ENCODE measurements at places on chromosomes 3 and 15.

DNA sequence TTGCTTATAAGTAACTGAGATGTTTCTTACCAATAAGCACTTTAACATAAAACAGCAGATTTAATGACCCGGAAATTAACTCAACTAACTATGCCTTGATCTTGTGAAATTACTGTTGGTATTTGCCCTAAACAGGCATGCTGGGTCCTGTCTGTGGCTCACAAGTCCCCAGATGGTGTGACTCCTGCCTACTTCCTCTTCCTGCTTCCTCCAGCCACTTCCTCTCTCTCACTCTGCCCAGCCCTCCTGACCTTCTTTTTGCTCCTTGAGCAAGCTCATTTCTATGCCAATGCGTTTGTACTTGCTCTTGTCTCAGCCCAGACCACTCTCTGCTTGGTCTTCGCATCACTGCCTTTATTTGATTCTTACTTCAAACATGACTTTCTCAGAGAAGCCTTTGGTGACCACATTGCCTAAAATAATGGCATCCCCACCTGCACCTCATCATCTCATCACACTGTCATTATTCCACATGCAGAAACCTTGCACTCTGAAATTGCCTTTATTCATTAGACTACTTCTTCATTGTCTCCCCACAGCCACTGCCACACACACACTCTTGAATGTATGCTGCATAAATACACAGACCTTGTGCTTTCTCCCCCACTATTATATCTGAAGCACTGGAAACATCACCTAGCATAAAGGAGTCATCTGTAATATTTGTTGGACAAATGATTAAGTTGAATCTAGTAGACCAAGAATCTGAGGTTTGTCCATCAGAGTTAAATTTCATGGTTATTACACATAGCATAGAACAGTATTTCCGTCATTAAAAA, 256.3 kb upstream of the SEMA6D start:
- no peak for DNase-seq

DNA sequence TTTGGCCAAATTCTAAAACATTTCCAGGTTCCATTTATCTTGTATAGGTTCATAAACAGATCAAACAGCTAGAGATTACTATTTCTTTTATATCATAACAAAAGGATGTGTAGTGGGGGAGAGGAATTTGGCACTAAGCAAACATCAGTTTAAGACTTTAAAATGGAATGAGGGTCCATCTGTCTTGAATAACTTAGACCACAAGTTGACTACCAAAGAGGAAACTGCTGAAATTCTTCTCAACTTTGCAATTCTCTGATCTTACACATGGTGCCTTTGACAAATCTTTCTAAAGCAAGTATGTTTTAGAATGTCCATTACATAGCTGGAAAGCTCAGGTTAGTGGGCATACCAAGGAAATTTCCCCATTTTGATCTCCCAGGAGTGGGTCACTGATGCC, 140.5 kb upstream of the ADAMTS9 start:
- no peak for DNase-seq

GRCh38 chr3:127800508-127800907, 21.8 kb downstream of the MGLL start:
- no peak for DNase-seq

- DNase-seq: no peak
These were observed 72.6 kb upstream of the TNFSF10 start for GRCh38 chr3:172595664-172596393.

GRCh38 chr3:83011481-83011880, 1250.0 kb upstream of the GBE1 start:
- no peak for DNase-seq

DNA sequence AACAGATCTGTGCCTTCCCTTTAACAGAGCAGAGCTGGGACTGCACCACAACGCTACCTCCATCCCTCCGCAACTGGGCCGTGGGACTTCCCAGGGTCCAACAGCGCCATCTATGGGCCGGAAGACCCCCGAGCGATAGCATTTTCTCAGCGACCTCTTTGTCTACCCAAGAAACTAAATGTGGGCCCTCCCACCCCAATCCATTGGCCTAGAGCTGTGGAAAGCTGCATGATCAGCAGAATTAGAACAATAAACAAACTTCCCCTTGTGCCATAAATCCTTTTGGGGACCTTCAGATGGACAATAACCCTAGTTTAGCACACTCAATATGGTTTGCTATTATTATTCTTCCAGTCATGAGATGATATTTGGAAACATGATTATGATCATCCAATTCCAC, 74.8 kb upstream of the NTRK3 start:
- peak; percentile 91 for DNase-seq

GRCh38 chr3:184361532-184361931, at the start of the genes CLCN2 and POLR2H:
TSS of gene CLCN2 (minus strand) at chr3:184361605. CDS start at chr3:184361479, 126 bp downstream.
TSS of gene POLR2H (plus strand) at chr3:184361710. CDS start at chr3:184363493, 1,783 bp downstream.
- DNase-seq: peak; percentile 70

- no peak for DNase-seq
These were observed 120.8 kb downstream of the SLCO3A1 start for GRCh38 chr15:91974321-91974720.

GRCh38 chr15:80324545-80325080, 72.6 kb upstream of the CTXND1 start:
- no peak for DNase-seq

- DNase-seq: no peak
These were observed 392.8 kb downstream of the RSL24D1 start for GRCh38 chr15:54803987-54804386.

- no peak for DNase-seq
These were observed 10.7 kb upstream of the TRPM7 start for GRCh38 chr15:50697109-50697797.

DNA sequence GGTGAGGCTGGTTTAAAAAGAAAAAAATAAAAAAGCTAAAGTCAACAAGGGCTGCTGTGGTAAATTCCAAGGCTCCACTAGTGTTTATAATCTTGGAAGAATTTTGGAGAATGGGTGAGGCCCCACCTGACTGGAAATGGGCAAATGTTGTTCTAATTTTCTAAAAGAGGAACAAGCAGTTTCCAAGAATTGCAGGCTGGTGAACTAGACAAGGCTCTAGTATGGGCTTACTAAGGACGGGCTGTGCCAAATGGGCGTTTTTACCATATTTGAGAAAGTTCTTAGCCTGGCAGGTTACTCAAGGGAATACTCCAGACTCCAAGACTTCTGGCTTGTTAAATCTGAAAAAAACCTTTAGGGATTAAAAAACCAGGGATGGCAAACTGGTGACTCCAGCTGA, 67.0 kb upstream of the ABHD2 start:
- DNase-seq: no peak

- no peak for DNase-seq
These were observed 2.3 kb upstream of the GFM1 start for GRCh38 chr3:158642005-158642404.

GRCh38 chr3:125350597-125350996, 24.5 kb downstream of the ZNF148 start:
- DNase-seq: no peak

- DNase-seq: no peak
These were observed 24.9 kb upstream of the GABRA5 start for GRCh38 chr15:26841941-26842340.

GRCh38 chr3:189871418-189871817, 240.2 kb downstream of the TP63 start:
- DNase-seq: no peak

DNA sequence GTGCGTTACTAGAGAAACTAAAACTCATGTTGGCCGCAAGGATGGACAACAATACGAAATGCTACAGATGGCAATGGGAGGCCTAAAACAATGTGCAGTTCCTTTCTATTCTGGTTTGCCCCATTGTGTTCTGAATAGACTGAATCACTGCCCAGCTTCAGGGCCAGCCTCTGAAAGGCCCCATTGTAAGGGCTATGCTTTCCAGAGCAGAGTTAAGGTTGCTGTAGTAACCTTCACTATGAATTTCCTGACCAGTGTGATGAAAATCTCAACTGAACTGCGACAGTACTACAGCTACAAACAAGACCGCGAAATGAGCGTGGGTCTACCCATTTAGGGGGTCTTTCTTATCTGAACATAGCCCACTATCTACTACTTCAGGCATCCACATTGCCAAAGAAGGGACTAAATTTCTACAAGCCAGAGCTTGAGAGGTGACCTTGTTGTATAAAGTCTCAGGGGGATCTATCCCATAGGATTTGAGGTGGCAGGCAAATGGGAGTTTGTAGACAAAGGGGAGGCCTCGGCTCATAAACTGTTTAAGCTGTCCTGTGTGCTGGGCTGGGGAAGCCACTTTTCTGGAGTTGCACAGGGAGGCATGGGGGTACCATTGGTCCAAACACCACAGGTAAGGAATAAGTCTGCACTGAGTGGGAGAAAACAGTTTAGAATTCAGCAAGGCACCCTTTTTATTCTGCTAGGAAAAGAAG, 80.1 kb downstream of the MYO1E start:
- DNase-seq: no peak

- DNase-seq: no peak
These were observed 241.1 kb upstream of the ICE2 start for GRCh38 chr15:60720086-60720485.

GRCh38 chr3:184377882-184378445, at the start of gene THPO:
TSS of gene THPO (minus strand) at chr3:184378207. CDS start at chr3:184376259, 1,948 bp downstream.
- peak; percentile 40 for DNase-seq

Measured in WTC11 (cell line).